ENCODE measurements at places on chromosomes 3 and 15.

DNA sequence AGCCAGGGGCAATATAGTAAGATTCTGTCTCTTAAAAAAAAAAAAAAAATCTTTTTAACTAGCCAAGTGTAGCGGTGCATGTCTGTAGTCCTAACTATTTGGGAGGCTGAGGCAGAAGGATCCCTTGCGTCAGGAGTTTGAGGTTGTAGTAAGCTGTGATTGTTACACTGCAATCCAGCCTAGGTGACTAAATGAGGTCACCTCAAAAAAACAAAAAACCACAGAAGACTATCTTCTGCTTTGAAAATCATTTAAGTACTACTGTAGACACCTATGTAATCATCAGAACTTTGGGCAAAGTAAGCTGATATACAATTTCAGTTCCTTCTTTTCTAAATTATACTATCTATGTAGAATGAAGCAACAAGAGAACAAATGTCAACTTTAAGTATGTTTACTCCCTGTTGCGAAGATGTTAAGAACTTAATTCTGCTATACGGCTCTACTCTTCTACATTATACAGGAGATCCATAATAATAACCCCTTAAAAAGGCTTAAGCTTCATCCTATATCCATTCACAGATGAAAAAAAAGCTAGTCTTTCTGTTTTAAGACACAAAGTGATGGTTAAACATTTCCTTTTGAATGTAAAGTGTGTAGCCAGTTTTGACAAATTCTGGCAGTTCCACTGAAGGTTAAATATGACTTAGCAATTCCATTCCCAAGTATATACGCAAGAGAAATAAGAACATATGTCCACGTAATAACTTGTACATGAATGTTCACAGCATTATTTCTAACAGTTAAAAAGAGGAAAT lies 15.2 kb downstream of the DAZL start:
- DNase-seq, result no peak

DNA sequence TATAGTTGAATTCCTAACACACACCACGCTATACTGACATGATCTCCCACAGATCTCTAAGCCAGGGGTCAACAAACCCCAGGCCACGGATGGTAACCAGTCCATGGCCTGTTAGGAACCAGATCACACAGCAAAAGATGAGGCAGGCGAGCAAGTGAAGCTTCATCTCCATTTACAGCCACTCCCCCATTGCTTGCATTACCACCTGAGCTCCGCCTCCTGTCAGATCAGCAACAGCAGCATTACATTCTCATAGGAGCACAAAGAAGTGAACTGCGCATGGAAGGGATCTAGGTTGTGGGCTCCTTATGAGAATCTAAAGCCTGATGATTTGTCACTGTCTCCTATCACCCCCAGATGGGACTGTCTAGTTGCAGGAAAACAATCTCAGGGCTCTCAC lies 2.7 kb downstream of the PDCD7 start:
- DNase-seq, result no peak

GRCh38 chr3:111252779-111253178 lies 181.2 kb downstream of the NECTIN3 start:
- no peak for DNase-seq

GRCh38 chr3:61134532-61134931 lies 116.7 kb downstream of the FHIT start:
- DNase-seq, result no peak

- no peak for DNase-seq
Observed at GRCh38 chr3:63400246-63400860, 122.2 kb downstream of the SYNPR start.

- DNase-seq, result no peak
Observed at GRCh38 chr3:150519026-150519425, 27.3 kb downstream of the SERP1 start.
